D341Med (cell line): ENCODE measurements at places on chromosomes 3 and 15.

DNA sequence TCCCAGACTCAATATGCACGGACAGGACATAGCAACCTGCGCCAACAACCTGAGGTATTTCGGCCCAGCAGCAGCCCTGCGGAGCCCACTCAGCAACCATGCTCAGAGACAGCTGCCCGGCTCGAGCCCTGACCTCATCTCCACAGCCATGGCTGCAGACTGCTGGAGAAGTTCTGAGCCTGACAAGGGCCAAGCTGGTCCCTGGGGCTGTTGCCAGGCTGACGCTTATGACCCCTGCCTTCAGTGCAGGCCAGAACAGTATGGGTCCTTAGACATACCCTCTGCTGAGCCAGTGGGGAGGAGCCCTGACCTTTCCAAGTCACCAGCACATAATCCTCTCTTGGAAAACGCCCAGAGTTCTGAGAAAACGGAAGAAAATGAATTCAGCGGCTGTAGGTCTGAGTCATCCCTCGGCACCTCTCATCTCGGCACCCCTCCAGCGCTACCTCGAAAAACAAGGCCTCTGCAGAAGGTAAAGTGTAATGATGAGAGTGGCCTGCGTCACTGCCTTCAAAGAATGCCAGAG lies 25.5 kb downstream of the TMEM41A start:
- DNase-seq: no peak

- no peak for DNase-seq
Observed at GRCh38 chr3:59856934-59857460, 807.2 kb upstream of the CFAP20DC start.

GRCh38 chr3:88189361-88189810 lies 39.6 kb downstream of the C3orf38 start:
- DNase-seq: no peak

DNA sequence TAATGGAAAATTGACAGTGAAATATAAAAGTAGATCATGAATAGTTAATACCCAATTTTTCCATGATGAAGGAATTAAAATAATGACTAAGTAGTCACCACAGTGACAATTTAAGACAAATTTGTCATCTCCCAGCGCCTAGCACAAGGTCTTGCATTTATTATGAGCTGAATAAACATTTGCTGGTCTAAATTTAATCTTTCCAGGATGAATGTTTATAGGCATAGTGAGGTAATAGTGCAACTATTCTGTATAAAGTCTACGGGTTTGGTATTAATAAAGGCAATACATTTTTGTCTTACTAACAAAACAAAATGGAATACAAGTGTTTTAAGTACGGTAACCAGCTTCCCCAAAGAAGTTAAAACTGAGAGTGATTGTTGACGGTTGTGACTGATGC lies 209.3 kb downstream of the CD47 start:
- no peak for DNase-seq

DNA sequence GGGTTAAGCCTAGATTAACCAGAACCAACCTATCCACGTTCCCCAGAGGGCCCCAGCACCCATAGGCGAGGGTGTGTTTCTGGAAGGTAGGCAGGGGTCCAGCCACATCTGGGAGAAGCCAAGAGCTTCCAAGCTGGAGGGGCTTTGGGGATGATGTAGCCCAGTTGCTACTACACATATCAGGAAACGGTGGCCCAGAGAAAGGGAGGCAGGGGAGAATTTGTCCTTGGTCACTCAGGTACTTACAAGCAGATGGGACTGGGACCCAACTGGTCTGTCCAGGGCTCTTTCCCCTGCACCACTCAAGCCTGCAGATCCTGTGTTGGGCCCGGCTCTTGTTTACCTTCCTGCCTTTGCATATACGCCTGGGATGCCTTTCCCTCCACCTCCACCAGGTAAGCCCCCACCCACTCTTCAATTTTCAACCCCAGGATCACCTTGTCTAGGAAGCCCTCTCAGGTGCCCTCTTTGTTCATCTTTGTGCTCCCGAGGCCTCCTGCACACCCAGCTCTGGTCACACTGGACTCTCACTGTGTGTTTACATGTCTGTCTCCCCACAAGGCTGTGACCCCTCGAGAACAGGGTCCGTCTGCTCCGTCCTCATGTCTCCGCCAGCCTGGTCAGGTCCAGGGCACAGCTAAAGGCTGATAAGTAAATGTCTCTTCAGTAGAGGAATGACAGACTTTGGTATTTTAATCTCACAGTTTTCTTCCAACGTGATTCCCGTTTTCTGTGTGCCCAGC lies 204.4 kb upstream of the LINGO1 start:
- DNase-seq: no peak
